ENCODE measurements at places on chromosomes 2 and 18.

- DNase-seq: no peak
Observed at GRCh38 chr2:85308201-85308600, 19.6 kb downstream of the TGOLN2 start.

DNA sequence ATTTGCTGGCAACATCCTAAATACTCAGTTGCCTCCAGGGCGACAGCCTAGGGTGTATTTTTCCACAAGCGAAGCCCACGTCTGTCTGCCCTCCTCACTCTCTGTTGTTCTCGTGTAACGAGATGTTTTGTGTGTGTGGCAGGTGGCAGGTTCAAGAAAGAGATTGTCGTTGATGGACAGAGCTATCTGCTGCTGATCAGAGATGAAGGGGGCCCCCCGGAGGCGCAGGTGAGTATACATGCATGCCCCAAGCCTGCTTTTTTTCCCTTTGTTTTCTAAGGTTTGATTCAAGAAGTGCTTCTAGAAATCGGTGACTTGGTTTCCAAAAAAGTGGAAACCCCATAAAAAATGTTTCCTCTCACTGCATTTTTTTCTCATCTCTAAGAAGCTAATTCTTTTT is 247.0 kb downstream of the AGAP1 start:
- DNase-seq: peak; percentile 12

GRCh38 chr2:16626497-16626896 is 39.1 kb downstream of the CYRIA start:
- DNase-seq: no peak

GRCh38 chr2:112181571-112182290 is 43.5 kb downstream of the FBLN7 start:
- no peak for DNase-seq

DNA sequence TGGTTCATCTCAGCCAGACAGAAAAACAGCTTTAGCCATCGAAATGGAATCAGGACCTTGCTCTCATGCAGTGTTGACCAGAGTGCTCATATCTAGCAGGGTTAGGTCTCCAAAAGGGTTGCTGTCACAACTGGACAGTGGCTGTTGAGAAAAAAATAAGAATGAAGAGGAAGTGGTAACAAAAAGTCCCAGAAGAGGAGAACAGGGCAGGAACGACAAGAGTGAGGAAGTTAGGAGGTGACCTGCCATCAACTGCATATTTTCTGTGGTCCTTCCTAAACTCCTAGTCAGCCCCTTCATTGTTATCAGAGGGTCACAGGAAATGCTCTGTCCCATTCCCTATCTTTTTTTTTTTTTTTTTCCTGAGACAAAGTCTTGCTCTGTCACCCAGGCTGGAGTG is 188.1 kb upstream of the LINC00305 start:
- DNase-seq: no peak

DNA sequence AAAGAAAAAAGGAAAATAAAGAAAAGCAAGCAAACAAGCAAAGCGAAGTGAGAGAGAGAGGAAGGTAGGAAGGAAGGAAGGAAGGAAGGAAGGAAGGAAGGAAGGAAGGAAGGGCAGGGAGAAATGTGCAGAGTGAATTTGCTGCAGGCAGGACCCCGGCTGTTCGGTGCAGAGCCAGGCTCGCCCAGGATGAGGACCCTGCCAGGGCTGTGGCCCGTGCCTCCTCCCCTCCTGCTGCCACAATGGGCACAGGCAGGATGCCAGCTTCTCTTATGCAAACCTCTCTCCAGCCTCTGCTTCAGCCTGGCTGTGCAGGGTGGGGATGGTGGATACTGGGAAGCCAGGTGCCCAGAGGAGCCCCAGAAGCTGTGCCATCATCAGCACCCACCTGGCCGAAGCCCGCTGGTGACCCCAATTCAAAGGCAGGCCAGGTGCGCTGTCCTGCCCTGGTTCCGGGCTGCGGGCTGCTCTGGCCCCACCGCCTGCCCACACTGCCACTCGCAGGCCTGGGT is 3.2 kb downstream of the GPR17 start:
- no peak for DNase-seq

DNA sequence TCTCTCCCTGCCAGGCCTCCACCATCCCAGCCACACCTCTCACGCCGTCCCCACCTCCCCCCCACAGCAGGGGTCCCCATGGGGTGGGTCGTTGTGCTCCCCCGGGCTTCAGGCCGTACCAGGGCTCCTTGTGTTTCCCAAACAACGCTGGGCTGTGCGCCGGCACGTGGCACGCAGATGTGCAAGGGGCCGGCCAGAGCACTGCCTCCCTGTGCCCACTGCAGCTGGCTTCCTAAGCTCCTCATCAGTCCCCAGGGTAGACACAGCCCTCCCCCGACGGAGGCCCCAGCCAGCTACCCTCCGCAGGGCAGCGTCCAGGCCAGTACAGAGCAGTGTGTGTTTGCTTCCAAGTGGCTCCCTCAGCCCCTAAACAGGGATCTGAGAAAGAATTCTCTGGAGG is 34.0 kb downstream of the BIN1 start:
- DNase-seq: no peak

- DNase-seq: no peak
Observed at GRCh38 chr2:13255485-13255884, 538.7 kb downstream of the TRIB2 start.

- DNase-seq: no peak
Observed at GRCh38 chr2:163732727-163733126, 3.1 kb downstream of the FIGN start.

- no peak for DNase-seq
Observed at GRCh38 chr2:121255358-121255757, 29.6 kb downstream of the TFCP2L1 start.

DNA sequence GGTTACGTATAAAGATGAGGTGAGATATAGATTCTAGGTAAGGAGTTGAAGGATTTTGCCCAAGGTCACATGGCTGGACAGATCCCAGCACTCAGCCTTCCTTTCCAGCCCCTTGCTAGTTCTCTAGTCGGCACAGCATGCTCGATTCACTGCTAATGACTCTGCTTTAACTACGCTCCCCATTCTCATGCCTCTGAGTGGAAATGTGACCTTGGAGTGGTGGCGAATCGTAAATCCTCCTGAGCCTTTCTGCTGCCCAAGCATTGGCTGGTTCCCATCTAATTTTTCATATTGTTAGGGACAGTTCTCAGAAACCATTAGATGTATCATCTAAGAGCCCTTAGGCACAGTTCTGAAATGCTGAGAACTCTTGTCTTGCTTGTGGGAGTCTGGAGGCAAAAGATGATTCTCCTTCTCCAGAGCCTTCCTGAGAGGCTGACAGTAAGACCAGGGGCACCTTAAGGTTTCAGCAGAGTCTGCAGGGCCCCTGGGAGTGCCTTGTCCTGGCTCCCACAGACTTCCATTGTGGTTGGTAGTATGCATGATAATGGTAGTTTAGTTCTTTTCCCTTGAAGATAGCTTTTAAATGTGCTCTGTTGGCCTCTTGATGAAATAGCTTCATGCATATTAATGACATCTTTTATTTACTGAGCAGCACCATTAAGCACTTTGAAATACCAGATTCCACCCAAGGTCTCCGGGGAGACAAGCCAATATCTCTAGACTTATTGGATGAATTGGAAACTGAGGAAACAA is 377.8 kb upstream of the SLC14A2 start:
- no peak for DNase-seq

DNA sequence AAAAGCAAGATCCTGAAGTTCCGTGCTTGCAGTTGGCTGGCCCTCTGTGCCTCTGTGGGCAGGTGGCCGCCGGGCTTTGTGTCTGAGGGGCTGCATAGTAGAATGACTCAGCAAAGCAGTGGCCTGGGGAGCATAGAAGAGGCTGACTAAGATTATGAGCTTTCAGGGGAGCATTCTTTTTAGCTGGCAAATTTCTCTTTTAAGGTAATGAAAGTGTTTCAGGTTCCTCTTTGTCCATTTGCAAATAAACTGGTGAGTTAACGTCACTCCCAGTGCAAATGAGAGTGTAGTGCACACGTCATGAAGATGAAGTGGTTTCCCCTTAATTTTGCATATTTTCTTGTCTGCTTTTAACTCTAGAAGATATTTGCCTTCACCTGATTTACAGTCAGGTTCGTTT is 98.6 kb downstream of the BCL2L11 start:
- DNase-seq: no peak

DNA sequence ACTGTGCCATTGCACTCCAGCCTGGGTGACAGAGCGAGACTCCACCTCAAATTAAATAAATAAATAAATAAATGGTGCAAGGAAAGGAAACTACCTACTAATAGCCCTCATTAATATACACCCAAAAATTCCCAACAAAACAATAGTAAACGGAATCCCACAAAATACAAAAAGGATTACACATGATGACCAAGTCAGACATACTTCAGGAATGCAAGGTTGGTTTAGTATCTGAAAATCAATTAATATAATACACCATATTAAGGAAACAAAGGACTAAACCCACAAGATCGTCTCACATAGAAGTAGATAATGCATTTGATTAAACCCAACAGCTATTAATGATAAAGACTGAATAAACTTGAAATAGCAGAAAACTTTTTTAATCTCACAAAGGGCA is 307.4 kb downstream of the TGIF1 start:
- DNase-seq: no peak
